A549 (cell line): ENCODE measurements at places on chromosomes 2 and 18.

GRCh38 chr2:145094370-145094769 lies 574.5 kb upstream of the ZEB2 start:
- no peak for DNase-seq

GRCh38 chr2:239715606-239716005 lies 309.5 kb downstream of the NDUFA10 start:
- no peak for DNase-seq

DNA sequence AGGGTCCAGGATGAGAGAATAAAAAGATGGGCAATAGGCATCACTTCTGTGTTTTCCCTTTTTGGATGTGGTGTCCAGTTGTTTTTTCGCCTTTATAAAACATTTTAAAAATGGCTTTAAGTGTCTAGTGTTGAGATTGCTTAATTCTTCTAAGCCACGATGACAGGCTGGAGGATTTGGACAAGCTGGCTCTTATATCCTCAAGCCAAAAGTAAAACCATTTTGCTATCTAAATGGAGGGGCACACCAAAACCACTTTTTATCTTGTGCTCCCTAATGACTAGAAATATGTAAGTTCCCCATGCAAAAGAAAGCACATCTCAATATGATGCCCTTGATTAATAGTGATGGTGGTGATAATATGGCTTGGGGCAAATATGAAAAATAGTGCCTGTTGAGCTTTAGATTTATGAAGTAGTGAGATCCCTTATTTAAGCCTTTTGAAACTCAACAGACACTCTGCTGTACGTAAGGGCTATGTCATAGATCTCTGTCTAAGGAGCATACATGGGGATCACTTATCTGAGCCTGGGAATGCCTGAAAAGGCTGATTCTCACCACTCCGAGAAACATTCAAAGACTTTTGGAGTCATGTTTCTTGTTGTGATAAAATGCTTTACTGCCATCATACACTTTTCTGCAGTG lies 185.5 kb downstream of the KCNS3 start:
- no peak for DNase-seq

DNA sequence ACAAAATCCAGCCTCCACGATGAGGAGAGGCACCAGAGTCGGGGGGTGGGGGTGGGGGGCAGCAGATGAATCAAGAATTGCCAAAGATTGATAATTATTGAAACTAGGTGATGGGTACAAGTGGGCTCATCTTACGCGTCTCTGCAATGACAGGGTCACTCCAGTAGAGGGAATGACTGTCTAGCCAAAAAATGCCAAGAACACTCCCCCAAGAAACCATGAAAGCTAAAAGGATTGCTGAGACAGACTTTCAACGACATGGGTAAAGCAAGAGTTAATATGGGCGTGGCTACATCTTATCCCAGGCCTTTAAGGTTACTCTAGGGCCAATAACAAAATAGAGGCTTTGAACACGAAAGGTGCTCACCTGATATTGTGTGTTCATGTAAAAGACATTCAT lies 86.5 kb downstream of the STK39 start:
- peak; percentile 54 for DNase-seq

DNA sequence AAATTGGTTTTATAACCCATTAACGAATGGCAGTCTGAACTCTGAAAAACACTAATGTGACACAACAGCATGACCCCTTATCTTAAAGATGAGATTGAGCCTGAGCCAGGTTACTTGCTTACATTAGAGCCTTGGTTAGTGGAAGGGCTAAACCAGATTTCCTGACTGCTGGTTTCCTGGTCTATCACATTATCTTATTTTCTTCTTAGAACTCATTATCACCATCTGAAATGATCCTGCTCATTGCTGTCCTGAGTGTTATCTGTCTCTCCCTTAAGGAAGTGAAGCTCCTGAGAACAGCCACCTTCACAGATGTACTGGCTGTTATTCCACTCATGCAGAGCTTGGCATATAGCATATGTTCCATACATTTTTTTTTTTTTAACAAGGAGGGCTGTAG lies 9.0 kb upstream of the NRP2 start:
- DNase-seq = no peak

GRCh38 chr2:118223992-118224894 lies 136.0 kb downstream of the INSIG2 start:
- DNase-seq = no peak

- peak; percentile 34 for DNase-seq
Observed at GRCh38 chr2:151302879-151303278, 13.4 kb upstream of the NMI start.

- DNase-seq = no peak
Observed at GRCh38 chr2:211875488-211875887, 663.1 kb downstream of the ERBB4 start.

GRCh38 chr2:219436491-219436890 lies 1.8 kb downstream of the SPEG start:
- DNase-seq = no peak

- DNase-seq = no peak
Observed at GRCh38 chr18:74479486-74480148, 16.5 kb upstream of the CNDP2 start.

DNA sequence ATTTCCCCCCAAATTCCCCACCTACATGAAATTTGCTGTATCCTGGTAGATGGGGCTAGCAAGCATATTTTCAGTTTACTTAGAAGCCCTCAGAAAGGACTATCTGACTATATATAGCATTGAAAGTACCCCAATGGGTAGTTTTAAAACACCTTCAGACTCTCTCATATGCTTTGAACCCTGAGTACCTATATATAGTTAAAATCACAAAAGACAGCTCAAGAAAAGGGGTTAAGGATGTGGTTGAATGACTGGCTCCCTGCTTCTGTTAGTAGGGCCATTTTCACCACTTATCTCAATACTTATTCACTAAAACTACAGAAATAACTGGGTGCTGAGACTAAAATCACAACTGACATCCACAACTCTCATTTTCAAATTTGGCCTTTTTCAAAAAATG lies 18.5 kb downstream of the WDPCP start:
- no peak for DNase-seq

- DNase-seq = peak; percentile 88
Observed at GRCh38 chr18:31241900-31242409, 76.0 kb upstream of the DSG1 start.

DNA sequence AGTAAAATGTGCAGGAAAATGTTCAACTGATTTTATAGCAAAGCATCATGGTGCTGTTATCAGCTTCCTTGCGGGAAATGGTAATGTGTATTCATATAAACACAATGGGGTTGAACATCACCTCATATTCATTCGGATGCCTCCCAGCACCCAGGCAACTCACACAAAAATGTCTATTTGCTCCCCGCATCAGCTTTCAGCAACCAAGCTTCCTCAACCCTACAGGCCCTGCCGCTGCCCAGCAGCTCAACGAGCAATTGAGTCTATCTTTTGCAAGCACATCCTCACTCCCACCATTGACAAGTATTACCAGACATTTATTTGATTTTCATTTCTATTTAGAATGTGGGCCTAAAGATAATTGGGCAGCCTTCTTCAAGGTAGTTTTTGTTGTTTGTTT lies 2161.4 kb upstream of the PIK3C3 start:
- DNase-seq = no peak

GRCh38 chr18:60122339-60122738 lies 222.5 kb downstream of the PMAIP1 start:
- DNase-seq = no peak

DNA sequence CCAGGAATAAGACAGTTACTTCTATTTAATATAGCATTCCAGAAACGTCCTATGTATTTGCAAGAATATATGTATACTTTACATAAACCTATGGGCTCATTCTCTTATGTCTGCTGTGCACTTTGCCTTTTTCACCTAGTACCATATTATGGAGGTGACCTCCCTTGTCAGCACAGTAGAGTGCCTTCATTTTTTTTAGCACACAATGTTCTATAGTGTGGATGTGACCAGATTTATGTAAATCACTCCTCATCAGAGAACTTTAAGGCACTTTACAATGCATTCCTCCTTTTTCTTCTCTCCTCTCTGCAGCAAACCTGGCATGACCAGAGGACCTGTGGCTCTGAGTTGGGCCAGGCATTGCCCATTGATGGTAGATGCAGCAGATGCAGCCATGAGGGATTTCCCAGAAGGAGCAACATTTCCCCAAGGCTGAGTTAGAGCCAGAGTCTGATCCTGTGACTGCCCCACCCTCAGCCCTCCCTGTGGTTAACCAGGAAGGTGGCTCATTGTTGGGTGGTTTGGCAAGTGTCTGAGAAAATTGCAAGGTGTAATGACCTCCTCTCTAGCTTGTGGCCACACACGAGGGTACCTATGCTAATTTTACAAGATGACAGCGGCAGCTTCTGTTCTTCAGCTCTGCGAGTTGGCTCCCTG lies 76.5 kb upstream of the DLX2 start:
- no peak for DNase-seq

- DNase-seq = no peak
Observed at GRCh38 chr2:38610851-38611801, 8.4 kb upstream of the HNRNPLL start.

DNA sequence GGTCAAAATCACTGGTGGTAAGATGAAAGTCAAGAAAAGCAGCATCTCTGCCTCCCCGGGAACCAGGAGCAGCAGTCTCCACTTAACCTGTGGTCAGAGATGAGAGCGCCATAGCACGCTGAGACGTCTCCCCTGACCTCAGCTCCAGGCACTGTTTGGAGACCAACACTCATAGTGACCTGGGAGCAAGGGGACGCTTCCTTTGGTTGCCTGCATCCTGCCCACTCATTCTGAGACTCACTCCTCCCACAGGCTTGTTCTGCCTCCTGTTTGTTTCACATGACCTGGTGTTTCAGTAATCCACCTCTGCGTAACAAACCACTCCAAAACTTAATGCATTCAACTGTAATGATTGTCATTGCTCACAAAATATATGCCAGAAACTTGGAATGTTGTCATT lies 139.3 kb downstream of the ACOXL start:
- no peak for DNase-seq

DNA sequence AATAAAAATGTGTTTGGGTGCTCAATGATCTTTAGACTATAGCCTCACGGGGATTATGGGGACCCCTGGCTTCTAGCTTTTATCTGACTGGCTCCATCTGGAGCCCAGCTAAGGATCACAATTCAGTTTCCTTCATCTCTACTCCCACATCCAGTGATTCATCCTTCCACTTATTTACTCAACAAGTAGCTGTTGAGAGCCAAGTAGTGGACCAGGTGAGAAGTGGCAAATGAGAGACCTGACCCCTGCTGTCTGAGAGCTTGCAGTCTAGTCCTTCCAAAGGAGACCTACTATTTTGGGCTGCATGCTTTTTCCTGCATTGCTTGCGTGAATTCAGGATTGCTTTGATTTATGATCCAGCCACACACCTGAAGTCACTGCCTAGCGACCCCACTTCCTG lies 10.7 kb upstream of the DSG3 start:
- no peak for DNase-seq

- DNase-seq = no peak
Observed at GRCh38 chr2:15251753-15252152, 309.4 kb downstream of the NBAS start.

GRCh38 chr18:61901323-61901986 lies 8.6 kb upstream of the RNF152 start:
- peak; percentile 59 for DNase-seq

GRCh38 chr18:2412281-2412680 lies 159.0 kb downstream of the METTL4 start:
- no peak for DNase-seq

DNA sequence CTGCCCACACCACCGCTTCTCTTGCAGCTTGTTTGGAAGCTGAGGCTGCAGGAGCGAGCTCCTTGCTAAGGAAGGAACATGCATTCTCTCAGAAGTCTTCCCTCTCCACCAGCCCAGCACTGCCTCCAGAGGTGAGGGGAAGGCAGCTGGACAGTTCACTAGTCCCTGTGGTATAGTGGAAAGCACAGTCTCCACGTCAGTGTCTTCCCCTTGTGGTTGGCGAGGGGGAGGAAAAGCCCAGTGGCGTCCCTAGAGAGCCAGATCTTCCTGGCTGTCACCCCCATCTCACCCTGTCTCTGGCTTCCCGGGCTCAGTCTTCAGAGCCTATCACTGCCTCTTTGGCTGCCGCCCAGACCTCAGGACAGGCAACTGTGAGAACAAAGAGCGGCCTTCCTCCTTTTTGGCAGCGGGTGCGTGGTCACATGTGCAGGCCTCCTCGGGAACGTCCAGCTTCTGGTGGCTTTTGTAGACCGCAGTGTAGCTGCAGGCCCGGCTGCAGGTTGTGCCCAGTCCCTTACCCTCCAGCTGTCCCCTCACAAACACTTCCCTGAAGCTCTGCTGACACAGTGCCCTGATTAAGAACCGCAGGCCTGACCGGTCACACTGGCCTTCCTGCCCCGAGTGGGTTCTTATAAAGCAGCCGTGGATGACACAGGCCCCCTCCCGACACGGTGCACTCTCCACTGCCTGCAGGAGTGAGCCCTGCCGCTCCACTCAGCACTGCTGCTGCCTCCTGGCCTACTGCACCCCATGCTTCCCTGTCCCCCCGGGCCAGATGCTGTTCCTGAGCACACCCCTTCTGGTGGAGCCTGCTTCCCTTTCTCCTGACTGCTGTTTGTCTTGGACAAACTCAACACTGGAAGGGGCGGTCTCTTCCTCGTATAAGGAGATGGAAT lies 90.9 kb downstream of the RNF144A start:
- no peak for DNase-seq

GRCh38 chr18:62827397-62827796 lies 112.1 kb downstream of the PHLPP1 start:
- no peak for DNase-seq

DNA sequence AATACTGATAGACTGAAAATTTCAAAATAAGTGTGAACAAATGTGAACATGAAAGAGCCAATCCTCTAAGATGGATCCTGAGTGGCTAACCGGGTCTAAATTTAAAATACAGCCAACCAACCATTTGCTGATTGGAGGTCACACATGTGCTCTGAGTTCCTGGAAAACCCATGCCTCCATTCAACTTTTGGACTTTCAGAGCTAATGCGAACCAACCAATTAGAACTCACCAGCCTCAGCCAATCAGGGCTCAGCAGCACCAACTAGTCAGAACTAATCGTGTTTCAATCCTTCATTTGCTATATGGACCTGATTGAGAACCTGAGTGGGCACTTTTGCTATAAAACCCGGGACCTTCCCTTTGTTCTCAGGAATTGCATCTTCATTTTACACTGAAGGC lies 111.5 kb downstream of the MEP1B start:
- DNase-seq = no peak

GRCh38 chr2:159895258-159896065 lies 97.5 kb upstream of the CD302 start:
- no peak for DNase-seq

- no peak for DNase-seq
Observed at GRCh38 chr18:48407358-48407757, 1.8 kb downstream of the ZBTB7C start.
